Heart left ventricle (tissue), 16 donors: ENCODE measurements at places on chromosomes 3 and 15. TPM values are rescaled to one million over a fixed set of nuclear protein-coding genes. Genes with fewer than 3 reads are reported as not detected.

The ABHD5 gene
- total RNA-seq: 26.7 TPM

The MESP2 gene
- total RNA-seq: 0.16 TPM

The MED12L gene
- total RNA-seq: 2.1 TPM

The DNAJB8 gene
- total RNA-seq: not detected

The MEX3B gene
- 2.9 TPM for total RNA-seq
